ENCODE measurements at places on chromosomes 11 and 22.

DNA sequence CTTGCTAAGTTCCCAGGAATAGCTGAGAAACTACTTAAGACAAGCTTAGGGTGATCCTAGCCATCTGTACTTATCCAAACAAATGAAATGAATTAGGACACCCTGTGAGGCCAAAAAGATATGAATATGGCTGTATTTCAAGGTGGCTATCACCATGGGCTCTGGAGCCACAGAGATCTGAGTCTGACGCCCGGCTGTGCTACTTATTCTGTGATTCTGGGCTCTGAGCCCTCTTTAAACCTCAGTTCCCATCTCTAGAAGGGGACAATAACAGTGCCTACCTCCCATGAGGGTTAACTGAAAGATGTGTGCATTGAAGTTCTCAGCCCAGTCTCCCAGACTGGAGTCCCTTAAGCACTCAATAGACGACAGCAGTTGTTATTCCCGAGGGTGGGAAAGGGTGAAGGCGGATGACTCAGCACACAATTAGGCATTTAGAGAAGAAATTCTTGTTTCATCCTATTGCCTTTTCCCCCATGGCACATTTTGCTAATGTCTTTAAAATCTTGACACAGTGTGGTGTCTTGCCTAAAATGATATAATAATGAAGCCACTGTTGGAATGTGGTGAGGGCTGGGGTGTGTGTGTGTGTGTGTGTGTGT, 132.5 kb downstream of the ADAMTS15 start:
- no peak for DNase-seq

DNA sequence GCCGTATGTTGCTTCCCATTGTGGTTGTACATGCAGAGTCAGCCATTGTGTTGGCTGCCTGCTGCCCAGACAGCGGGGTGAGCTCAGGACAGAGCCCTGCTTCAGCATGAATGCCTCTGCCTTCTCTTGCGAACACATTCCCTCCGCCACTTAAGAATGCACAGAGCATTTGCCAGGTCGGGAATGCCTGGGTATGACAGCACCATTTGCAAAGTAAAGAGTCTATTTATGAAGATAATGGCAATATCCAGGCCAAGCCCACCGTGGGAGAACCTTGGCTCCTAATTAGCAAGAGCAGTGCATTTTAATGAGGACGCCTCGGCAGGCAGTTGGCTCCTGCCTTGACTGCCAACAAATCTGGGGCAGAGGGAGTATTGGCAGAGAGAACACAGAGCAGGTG, 62.5 kb upstream of the SORL1 start:
- no peak for DNase-seq

- DNase-seq, result no peak
Measured at GRCh38 chr11:28981381-28981780, 873.2 kb downstream of the METTL15 start.

DNA sequence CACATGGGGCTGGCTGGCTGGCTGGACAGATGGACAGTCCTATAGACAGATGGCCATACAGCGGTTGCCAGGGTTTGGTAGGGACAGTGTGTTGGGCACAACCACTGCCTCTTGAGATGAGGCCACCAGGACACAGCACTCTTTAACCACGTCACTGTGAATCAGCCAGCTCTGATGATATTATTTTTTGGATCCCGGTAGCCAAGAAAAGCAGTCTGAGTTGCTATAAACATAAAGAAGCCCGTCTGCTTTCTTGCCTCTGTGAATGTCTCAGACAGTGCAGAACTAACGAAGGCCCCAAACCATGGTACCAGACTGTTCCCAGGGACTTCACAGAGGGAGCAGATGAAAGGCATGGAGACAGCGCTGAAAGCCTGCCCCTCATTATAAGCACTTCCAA, 115.9 kb upstream of the CSNK2A3 start:
- no peak for DNase-seq

DNA sequence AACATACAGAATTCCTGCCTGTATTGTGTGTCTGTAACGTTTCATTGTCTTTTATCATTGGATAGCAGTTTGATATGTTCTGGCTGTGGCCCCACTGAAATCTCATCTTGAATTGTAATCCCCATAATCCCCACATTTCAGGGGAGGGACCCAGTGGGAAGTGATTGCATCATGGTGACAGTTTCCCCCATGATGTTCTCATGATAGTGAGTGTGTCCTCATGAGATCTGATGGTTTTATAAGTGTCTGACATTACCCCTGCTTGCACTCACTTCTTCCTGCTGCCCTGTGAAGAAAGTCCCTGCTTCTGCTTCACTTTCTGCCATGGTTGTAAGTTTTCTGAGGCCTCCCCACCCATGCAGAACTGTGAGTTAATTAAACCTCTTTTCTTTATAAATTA, 19.6 kb upstream of the MTMR2 start:
- DNase-seq, result no peak

Data from GM18507 (cell line).